ENCODE measurements at places on chromosomes 11 and 22. TPM values are rescaled to one million over a fixed set of nuclear protein-coding genes. Genes with fewer than 3 reads are reported as not detected.

The MIOX gene
- not detected for total RNA-seq

GRCh38 chr11:8863838-8864237, 47.2 kb upstream of the AKIP1 start:
- ATAC-seq = peak; percentile 92

The CHRM1 gene
- not detected for total RNA-seq

DNA sequence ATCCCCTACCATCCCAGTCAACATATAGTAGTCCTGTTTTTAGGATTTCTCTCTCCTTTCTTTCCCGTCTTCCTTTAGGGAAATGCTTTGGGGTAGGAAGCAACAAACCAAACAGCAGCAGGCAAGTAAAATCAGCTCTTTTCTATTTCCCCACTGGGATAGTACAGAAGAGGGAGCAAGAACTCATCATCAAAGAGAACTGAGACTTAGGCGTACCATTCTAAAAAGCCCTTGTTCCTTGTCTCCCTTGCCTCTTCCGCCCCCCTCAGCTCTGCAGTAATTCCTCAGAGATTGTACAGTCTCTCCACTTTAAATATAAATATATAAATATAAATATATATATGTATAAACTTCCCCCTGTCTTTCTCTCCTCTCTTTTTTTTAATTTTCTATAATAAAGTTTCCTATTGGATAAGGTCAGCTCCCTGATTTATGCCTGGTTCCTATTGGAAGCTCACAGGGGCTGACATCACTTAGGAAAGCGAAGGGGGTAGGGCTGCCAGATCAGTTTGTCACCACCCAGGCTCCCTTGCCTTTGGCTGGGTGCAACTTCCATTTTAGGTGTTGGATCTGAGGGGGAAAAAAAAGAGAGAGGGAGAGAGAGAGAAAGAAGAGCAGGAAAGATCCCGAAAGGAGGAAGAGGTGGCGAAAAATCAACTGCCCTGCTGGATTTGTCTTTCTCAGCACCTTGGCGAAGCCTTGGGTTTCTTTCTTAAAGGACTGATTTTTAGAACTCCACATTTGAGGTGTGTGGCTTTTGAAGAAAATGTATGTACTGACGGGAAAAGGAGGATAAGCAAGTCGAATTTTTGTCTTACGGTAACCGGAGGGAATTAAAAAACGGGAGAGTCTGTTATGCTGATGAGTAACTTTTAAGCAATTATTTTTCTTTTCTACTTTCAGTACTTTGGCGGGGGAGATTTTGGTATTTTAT, at the start of gene CTNND1:
TSS of gene CTNND1 (plus strand) at position 502 of the 934 bp plus-strand sequence. CDS start 29,677 bp downstream, outside the sequence.
- peak; percentile 98 for ATAC-seq

- ATAC-seq = no peak
Observed at GRCh38 chr11:68266121-68266891, 5.5 kb downstream of the C11orf24 start.

The OTOG gene
- not detected for total RNA-seq

DNA sequence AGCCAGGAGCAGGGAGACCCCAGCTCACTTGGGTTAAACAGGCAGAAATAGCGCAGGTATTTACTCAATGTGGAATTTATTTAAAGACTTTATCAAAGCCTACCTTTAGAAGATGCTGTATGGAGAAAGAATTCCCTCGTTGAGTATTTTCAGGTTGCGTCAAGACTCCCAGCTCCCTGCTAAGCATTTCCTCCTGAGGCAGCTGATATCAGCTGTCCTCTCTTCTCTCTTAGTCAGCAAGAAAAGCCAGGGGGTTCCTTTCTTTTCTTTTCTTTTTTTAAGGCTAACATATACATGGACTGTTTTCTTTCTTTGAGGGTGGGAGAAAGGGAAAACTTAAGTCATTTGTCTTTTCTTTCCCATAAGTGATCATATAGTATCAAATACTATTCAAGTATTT, 125.8 kb upstream of the POU2AF2 start:
- no peak for ATAC-seq

DNA sequence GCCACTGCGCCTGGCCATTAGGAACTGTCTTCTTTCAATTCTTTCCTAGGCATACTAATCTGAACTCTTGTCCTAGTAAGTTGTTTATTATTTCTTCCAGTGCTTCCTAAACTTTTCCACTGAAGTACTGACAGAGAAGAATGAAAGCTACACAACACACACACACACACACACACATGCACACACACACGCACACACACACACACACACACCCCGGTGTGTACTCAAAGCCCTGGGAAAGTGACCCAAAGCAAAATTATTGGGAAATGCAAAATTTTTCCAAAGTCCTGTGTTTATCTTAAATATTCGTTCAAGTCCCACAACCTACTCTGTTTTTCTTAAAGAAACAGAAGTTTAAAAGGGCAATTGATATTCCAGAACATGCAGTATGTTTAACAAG, 19.4 kb upstream of the SIK2 start:
- no peak for ATAC-seq

The UBQLNL gene
- total RNA-seq = 0.08 TPM

DNA sequence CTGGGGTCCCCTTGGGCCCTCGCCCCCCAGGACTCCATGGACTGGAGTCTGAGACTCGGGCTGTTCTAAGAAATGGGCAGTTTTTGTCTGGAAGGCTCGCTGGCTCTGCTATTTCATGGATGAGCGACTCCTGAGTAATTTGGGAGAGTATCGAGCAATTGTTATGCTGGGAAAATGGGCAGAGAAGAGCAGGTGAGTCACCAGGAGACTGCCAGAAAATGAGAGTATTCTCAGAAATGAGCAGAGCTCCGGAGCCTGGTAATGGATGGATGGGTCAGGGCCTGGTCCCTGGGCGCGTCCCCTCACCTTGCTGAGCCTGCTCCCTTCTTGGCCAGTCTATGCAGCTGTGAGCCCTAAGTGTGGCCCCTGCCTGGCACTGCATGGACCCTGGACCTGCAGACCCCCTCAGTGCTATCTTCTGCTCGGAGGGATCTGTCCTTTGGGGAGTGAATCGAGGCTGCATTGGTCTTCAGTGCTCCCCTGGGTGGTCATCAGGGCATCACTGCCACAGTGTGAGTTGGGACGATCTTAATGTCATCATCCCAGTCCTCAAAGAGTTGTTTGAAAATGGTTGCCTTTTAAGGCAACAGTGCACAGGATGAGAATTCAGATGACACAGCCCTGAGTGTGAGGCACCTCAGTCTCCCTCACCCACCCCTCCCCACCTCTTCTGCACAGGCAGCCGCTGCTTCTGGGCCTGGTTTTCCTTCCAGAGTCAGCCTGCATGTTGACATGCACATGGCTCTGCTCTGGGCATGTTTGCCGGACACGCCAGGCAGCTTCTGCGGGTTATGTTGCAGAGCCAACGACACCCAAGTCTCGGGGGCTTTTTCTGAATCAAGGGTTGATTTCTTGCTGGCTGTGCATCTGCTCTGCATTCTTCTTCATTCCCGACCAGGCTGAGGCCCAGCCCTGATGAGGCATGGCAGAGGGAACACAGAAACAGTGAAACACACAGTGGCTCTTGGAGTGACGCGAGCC, 519.0 kb downstream of the TBC1D22A start:
- ATAC-seq = no peak

DNA sequence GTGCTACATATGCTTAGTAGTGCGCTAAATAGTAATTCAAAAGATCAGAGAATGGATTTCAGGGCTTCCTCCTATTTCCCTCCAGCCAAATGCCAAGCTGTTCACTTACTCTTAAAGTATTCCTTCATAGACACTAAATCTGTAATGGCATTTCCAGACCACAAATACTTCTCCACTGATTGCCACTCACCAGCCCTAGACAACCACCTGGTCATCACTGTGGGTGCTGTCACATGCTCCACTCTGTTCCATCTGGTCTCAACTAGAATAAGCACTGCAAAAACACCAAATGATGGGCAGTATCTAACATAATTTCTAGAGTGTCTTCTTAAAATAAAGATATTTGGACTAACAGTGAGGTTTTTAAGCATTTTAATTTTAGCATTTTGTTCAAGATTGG, 341.3 kb downstream of the AASDHPPT start:
- ATAC-seq = no peak

DNA sequence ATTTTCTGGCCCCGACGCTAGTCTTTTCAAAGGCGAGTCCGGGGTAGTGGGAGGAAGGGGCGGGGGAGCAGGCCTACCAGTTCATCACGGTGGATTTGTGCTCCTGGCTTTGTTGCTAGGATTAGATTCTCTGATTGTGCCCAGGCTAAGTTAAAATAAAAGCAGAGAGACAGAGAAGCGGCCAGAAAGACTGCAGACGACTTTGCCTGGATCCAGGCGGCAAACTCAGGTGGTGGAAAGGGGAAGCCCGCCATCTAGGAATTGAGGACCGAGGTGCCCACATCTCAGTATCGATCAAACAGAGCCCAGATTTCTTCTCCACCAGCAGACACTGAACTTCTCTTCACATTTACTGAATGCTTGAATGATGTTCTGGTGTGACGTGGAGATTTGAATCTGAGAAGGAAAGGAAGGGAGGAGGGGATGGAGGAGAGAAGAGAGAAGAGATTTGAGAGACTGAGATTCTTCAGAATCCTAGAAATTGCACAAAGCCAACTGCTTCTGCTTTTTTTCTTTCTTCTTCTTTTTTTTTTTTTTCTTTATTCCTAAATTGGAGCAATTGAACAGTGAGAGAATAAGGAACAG, 2.7 kb downstream of the FAT3 start:
- no peak for ATAC-seq

DNA sequence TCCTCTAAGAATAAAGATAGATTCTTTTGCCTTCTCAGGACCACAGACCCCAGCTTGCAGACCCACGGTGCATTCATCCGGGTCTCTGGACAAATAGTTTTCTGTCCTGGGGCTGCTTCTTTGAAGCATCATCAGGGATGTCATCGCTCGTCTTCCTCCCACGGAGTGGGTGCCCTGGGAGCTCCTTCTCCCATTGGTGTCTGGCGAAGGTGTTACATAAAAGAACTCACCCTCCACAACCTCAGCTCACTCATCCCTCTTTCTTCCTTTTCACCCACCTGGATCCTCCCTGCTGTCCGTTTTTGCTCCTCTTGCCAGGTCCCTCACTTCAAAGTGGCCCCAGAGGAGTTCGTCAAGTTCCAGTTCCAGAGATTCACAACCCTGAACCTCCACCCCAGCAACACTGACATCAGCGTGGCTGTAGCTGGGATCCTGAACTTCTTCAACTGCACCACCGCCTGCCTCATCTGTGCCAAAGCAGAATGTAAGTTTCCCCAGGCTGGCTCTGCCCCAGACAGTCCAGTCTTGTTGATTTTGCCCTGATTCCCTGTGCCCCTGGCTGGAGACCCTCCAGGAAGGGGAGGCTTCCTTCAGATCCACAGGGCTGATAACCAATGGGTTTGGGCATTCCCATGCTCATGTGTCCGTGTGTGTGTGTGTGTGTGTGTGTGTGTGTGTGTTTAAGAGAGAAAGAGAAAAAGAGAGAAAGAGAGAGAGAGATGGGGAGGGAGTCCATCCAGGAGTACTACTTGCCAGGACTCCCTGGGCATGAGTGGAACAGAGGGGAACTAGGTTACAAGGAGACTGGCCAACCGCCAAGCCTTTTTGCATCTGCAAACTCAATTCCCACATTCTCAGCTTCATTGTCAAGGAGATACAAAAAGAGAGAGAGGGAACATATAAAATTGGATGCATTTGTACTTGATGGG, 204.2 kb upstream of the TBCEL start:
- ATAC-seq = no peak

The NUP98 gene
- total RNA-seq = 55.1 TPM

- no peak for ATAC-seq
Observed at GRCh38 chr11:130391711-130392110, 36.7 kb downstream of the ADAMTS8 start.

Data from esophagus mucosa (tissue), 1 donor.